ENCODE measurements at places on chromosomes 5 and 9.

GRCh38 chr5:33834334-33834733 is 57.5 kb downstream of the ADAMTS12 start:
- no peak for DNase-seq

DNA sequence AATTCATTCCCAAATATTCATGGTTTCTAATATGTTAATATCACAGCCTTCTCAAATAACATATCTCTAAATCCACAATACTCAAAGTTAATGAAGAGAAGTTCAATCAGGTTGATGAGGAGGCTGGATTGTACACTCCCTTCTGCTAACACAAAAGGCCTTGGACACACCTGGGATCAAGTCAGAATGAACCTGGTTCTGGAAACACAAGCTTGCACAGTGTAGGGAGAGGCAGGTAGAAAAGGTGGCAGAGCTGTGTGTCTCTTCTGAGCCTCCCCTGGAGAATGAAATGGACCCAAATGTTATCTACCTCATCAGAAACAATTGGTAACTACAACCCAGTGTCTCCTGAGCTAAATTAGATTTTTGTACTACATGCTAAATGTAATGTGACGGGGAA is 40.7 kb upstream of the FBP1 start:
- no peak for DNase-seq

DNA sequence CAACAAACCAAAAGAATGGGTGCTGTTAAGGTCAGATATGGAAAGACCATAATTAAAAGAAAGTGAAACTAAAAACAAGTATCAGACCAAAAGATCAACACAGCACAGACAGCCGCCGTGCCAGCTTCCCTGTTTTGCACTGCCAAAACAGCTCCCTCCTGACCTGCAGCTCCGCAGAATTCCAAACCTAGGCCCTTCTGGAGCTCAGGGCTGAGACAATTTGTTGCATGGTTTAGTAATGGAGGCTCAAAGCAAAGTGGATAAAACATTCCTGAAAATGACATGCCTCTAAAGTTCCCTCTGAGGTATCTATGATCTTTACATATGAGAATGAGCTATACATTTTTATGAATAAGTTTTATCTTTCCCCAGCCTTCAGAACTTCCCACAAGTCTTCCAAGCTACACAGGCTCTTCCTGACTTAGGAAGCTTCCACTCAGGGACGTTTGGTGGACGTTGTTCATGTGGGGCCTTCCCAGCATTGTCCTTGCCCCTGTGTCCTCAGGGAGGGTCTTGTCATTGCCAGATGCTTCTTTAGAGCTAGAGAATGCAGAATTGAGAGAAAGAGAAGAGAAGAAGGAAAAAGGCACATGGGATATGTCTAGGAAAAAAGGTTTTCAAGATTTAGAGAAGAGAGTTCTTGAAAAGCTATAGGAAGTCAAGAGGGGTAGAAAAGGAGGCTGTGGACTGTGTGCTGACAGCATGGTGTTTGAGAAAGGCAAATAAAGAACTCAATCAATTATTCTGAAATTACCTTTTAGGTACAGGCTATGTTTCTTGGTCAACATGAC is 28.4 kb upstream of the SSBP2 start:
- peak; percentile 87 for DNase-seq

DNA sequence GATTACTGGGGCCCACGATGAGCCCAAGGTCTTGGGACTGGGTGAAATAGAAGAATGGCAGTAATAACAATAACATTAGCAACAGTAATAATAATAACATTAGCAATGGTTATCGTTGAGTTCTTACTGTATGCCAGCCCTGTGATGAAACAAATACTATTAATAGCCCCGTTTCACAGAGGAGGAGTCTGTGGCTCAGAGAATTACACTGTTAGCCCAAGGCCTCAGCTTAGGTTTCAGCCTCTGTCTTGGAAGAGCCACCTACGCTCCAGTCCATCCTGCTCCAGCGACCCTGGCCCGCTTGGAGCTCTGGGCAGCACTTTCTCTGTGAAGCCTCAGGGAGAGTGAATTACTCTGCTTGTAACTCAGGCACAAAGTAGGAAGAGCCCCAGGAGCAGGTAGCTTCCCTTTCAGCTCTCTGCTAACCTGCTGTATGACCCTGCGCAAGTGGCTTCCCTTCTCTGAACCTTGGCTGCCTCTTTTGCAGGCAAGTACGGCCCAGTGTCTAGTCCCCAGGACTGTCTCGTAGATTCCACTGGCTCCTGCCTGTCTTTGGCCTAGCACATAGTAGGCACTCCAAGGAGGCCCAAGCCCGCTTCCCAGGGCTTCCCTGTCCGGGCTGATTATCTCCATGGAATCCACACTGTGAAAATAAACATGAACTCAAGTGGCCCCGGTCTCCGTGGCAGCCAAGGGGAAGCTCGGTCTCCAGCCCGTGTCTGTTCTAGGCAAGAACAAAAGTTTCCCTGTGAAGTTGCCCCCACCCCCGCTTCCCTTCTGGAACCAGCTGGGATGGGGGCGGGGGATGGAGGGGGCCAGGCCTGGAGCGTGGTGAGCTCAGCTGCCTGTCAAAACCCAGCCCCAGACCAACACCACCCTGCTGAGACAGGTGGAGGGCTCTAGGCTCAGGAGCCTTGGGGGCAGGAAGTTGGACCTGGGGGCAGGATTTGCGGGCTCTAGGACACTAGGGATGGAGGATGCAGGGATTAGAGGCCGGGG is 26.2 kb upstream of the LMX1B start:
- DNase-seq: no peak

- DNase-seq: no peak
Measured at GRCh38 chr9:101737165-101737704, 1.2 kb downstream of the GRIN3A start.

DNA sequence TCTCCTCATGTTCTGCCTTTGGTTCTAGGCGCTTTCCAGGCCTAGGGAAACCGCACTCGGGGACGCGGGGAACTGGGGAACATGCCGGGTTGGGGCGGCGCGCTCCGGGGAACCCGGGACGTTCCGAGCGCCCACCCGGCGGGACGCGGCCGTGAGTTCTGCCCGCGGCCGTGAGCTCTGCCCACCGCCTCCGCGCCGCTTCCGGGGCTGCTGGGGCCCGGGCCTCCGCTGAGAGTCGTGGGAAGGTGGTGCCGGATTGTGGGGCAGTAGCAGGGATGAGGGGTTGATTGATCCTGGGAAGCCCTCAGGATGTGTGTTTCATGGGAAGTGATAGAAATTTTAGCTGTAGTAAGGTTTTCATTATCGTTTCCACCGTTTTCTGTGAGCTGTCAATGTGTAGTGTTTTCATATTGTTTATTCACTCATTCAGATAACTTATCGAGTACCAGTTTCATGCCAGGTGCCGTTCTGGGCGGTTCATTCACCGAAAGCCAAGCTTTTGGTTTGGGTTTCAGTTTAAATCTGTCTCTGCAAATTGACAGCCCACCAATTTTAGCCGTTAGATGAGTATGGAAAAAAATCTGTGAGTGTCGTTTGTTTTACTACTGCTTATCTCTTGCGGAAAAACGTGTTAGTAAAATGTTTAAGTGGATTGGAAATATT is 657 bp downstream of the MTRR start:
- DNase-seq: peak; percentile 38

- no peak for DNase-seq
Measured at GRCh38 chr5:110290542-110290941, 435.9 kb downstream of the TMEM232 start.

Data from hematopoietic multipotent progenitor cell treated with erythropoietin and hydrocortisone succinate and interleukin-3 and kit ligand, for 6 days (in vitro differentiated cells).